ENCODE measurements at places on chromosomes 6 and 20.

- no peak for DNase-seq
These were observed 100.7 kb upstream of the PTPN1 start for GRCh38 chr20:50409495-50409894.

GRCh38 chr20:8652396-8652795 is 416.5 kb upstream of the PLCB4 start:
- no peak for DNase-seq

DNA sequence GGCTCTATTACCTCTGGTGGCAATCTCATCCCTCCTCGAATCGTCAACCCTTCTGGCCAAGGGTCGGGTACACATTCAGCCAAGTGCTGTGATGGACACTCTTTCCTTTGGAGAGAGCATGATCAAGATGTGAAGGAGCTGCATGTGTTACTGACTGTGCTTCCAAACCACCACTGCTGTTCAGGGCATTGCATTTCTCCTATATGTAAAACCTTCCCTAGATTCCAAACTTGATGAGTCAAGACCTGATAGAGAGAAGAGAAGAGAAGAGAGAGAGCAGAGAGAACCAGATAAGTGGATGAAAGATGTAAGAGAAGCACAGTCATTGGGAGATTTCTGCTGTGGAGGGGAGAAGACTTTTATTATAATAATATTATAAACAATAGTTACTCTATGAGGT is 162.2 kb downstream of the KCNQ5 start:
- DNase-seq: no peak

- DNase-seq: no peak
These were observed 196.2 kb downstream of the BTBD9 start for GRCh38 chr6:38443352-38444144.

- DNase-seq: peak; percentile 87
These were observed 55.0 kb downstream of the GNAS start for GRCh38 chr20:58907320-58908137.

DNA sequence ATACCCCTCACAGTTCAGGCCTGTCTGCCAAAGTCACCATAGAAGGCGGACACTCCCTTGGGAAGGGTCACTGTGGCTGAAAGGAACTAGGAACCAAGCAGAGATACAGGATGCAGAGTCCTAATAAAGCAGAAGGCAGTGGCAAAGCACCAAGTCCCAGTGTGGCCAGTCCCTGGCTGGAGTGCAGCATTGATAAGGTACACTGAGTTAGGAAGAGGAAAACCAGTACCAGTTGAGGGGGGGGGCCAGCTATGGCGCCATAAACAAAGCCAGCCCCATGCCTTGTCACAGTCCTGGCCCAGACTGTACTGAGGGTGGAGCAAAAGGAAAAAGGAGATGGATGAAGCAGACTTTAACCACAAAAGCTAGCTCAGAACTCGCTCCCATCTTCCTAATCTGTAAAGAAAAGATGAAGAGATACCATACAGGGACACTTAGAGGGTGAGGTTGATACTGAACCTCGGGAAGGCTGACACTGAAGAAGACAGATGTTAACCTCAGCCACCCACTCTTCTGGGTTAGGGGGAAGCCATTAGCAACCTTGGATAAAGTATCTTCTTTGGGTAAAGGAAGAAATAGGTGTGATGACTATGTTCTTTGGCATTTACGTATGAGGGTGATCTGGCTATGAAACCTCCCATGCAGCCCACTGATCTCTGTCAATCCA is 7.8 kb downstream of the ABHD12 start:
- DNase-seq: no peak

GRCh38 chr6:99393366-99393697 is 663 bp downstream of the COQ3 start:
- no peak for DNase-seq

DNA sequence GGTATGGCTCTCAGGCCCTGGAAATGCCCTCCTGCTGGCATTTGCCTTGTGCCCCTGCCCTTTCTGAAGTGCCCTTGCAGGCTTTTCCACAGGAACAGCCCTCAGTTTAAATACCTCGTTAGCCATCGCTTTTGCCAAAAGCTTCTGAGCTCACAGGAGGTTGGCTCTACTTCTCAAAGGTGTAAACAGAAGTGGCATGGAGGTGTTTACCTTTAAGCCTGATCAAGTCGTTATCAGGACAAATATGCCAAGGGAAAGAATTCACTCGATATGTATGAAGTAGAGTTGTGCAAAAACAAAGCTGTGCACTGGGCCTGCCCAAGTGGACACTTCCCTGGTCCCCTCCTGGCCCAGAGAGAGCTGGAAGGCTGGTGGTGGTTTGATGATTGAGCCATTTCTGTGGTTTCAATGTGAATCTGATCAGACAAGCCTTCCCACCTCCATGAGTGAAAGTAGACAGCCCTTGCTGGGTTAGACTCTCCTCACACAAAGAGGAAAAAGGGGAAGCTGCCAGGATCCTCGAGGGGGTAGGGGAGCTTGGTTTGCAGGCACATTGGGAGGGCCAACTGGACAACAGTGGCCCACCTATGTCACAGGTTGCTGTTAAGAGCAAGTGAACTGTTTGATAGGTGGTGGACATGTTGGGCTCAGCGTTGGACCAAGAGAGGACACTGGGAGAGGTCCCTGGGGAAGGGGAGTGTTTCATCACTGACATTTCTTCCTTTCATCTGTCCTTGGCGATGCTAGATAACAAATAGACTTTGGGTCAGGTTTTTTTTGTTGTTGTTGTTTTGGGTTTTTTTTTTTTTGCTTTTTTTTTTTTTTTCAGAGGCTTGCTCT is 98.7 kb downstream of the ZDHHC14 start:
- DNase-seq: no peak

GRCh38 chr6:32483968-32484613 is 44.4 kb downstream of the HLA-DRA start:
- no peak for DNase-seq

GRCh38 chr6:147479857-147480256 is 28.6 kb upstream of the SAMD5 start:
- no peak for DNase-seq

- no peak for DNase-seq
These were observed 309.7 kb upstream of the AGPAT4 start for GRCh38 chr6:161583584-161583983.

DNA sequence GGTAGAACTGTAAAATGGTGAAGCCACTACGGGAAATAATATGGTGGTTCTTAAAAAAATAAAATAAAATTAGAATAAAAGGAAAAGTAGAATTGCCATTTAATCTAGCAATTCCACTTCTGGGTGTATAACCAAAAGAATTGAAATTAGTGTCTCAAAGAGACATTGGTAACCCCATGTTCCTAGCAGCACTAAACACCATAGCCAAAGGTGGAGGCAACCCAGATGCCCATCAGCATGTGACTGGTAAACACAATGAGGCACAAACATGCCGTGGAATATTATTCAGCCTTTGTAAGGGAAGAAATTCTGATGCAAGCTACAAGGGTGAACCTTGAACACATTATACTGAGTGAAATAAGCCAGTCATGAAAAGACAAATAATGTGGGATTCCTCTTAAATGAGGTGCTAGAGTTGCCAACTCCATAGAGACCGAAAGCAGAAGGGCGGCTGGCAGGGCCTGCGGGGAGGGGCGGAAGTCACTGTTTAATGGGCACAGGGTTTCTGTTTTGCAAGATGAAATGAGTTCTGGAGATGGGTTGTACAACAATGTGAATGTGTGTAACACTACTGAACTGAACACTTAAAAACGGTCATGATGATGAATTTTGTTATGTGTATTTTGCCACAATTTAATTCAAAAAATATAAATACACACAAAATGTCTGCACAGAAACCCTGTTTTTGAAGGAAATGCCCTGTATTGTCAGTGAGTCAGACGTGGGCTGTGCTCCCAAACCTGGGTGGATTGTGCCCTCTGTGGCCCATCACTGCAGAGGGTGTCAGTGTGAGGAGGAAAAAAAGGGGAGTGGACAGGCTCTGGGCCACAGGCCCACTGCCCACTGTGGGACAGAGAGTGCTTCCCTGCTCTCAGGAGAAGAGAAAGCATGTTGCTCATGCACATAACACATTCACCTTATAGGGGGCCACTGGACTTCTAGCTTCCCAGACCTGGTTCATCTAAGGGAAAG is 49.6 kb upstream of the CD93 start:
- DNase-seq: peak; percentile 56

GRCh38 chr20:41501376-41501775 is 116.8 kb downstream of the CHD6 start:
- DNase-seq: no peak

DNA sequence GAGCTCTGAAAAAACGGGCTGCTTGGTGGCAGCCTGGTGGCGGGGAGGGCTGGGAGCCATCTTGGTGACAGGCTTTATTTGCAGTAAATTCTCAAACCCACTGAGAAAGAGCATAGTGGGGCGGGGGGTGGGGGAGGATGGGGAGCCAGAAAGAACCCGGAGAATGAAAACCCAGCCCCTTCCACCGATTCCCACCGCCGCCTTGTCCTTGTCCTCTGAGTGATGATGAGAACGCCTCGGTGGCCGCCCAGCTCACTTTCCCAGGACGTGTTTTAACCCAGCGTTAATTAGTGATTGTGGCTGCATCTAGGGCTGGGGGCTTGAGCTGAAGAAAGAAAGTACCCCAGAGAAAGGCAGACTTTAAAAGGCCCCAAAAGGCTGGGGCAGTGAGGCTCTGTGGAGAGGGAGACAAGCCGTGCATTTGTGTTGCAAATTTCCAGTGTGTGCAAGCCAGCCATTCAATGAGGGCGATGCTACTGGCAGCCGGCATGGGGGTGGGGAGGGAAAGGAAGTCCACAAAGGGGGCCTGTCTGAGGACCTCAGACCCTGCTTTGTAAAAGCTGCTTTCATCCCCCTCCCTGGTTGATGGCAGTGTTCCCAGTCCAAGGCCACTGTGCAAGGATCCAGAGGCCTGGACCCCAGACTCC is 6.2 kb upstream of the GHRH start:
- no peak for DNase-seq

- no peak for DNase-seq
These were observed 11.9 kb downstream of the PCMT1 start for GRCh38 chr6:149761438-149761837.

DNA sequence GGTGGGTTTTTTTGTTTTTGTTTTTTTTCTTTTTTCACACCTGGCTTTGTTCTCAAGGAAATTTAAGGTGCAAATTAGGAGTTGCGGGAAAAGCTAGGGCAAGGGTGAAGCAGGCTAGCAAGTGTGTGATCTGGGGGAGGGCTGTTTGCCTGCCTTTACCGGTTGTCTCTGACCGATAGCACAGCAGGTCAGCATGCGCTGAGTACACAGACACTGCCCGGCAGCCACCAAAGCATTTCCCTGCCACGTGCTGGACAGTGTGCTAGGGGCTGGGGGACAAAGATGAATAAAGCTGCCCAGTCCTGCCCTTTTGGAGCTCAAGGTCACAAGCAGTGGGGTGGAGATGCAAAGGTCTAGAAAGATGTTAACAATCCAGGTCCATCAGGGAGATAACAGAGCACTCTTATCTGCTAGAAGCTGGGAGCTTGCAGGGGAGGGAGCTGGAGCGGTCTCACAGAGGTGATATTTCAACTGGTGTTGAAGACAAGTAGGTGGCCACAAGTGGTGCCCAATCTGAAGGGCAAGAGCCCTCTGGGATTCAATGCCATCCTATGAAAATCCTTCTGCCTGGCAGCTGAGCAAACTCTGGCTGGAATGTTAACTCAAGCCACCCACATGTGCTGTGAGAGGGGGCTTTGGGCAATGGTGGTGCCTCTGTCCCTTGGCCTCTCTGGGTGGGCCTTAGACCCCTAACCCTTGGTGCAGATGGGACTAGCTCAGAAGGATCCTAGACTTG is 24.5 kb downstream of the TTBK1 start:
- DNase-seq: peak; percentile 74

DNA sequence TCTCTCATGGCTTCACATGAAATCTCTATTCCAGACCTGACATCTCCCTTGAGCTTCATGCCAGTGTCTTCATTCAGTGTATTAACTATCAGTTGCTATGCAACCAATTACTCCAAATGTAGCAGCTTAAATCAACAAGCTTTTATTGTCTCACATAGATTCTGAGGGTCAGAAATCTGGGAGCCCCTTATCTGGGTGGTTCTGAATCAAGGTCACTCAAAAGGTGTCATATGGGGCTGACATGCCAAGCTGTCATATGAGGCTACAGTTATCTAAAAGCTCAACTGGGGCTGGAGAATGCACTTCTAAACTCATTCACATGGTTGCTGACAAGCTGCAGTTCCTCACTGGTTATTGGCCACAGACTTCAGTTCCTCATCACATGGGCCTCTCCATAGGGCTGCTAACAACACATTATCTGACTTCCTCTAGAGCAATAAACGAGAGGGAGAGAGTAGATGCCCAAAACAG is 7.3 kb upstream of the CGA start:
- DNase-seq: no peak
